ENCODE measurements at places on chromosomes 1 and 21. TPM values are rescaled to one million over a fixed set of nuclear protein-coding genes. Genes with fewer than 3 reads are reported as not detected.

SHE gene
- not detected for total RNA-seq

CTSE gene
- 9.1 TPM for total RNA-seq

LPAR3 gene
- total RNA-seq, result not detected

TRMT1L gene
- total RNA-seq, result 3.3 TPM

NCF2 gene
- total RNA-seq, result 0.34 TPM

CLCA4 gene
- 0.36 TPM for total RNA-seq

MROH9 gene
- not detected for total RNA-seq

CHI3L2 gene
- not detected for total RNA-seq

C1orf216 gene
- 22.2 TPM for total RNA-seq

Measured in HT-29 (cell line).